ENCODE measurements at places on chromosomes 6 and 20.

DNA sequence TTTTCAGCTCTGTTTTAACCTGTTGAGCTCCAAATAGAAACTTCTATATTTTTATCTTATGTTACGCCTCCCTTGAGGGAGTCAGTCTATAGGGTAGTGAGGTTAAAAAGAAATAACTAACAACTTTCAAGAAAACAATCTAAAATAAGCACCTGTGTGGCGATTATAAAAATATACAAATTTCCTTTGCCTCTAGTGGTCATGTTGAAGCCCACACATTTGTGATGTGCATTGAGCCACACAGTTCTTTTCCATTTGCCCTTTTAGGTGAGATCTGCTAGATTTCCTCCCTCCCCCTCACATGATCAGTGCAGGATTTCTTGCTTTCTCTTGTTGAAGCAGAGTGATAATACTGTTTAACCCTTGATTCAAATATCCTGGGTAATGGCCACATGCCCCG is 84.2 kb downstream of the MYB start:
- DNase-seq = no peak

DNA sequence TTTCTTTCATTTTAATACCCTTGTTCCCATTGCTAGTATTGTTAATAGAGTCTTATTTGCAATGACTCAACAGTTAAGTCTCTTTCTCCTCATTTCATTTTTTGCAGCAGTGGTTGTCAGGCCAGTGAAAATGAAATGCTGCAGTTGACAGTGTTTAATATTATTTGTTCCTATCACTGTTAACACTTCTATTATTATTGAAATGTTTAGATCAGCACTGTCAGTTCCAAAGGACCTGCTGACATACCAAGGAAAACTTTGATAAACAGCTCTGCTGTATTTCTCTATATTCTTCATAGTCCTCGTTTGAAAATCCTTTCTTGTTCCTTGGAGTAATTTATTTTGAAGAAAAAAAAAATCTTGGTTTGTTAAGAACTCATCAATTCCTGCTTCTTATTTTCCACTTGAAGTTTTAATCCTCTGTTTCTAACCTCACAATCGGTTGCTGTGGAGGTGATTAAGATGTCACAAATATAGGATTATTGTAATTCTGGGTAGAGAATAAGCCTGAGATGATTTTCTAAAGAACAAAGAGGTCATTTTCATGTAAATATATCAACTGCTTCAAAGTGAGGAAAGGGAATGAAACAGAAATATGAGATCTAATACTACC is 1065.9 kb upstream of the CITED2 start:
- no peak for DNase-seq

GRCh38 chr6:154478021-154478700 is 32.3 kb downstream of the CNKSR3 start:
- no peak for DNase-seq

- DNase-seq = no peak
Observed at GRCh38 chr6:33024521-33024920, 15.1 kb upstream of the HLA-DOA start.

DNA sequence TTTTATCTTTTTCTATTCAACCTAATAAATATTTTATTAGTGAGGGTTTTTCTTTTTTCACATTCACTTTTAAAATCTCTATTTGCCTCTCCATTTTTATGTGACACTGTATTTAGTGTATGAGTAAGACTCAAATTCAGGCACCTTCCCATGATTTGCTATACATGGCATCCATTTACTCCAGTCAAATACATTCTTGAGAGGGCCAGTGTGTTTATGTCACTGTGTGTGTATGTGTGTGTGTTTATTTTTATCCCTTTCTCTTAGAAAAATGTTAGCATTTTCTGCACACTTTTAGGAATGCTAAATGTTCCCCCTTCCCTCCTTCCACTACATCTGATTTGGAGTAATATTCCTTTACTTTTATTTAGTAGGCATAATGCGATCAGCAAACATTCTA is 290.0 kb downstream of the PACRG start:
- DNase-seq = no peak

DNA sequence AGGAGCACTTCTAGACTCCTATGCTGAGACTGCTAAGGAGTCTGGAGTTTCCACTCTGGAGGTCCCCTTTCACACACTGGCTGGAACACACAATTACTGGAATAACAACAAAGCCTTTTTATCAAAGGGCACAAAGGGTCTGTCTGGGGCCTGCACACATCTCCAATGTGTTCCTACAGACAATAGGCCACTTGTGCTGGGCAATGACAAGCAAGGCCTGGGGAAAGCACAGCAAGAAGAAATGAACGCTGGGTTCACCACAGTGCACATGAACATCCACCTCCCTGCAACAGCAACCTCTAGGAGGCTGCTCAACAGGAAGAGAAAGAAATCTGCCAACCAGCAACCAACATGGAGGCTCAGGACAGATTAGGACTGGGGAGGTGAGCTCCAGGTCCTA is 43.9 kb downstream of the TRPC4AP start:
- no peak for DNase-seq

- DNase-seq = no peak
Observed at GRCh38 chr6:142262231-142262630, 39.6 kb upstream of the ADGRG6 start.

GRCh38 chr20:53767206-53767930 is 173.7 kb upstream of the ZNF217 start:
- DNase-seq = no peak

GRCh38 chr6:17456711-17457110 is 63.3 kb downstream of the CAP2 start:
- no peak for DNase-seq

- no peak for DNase-seq
Observed at GRCh38 chr20:34524426-34524825, 8.2 kb downstream of the DYNLRB1 start.

DNA sequence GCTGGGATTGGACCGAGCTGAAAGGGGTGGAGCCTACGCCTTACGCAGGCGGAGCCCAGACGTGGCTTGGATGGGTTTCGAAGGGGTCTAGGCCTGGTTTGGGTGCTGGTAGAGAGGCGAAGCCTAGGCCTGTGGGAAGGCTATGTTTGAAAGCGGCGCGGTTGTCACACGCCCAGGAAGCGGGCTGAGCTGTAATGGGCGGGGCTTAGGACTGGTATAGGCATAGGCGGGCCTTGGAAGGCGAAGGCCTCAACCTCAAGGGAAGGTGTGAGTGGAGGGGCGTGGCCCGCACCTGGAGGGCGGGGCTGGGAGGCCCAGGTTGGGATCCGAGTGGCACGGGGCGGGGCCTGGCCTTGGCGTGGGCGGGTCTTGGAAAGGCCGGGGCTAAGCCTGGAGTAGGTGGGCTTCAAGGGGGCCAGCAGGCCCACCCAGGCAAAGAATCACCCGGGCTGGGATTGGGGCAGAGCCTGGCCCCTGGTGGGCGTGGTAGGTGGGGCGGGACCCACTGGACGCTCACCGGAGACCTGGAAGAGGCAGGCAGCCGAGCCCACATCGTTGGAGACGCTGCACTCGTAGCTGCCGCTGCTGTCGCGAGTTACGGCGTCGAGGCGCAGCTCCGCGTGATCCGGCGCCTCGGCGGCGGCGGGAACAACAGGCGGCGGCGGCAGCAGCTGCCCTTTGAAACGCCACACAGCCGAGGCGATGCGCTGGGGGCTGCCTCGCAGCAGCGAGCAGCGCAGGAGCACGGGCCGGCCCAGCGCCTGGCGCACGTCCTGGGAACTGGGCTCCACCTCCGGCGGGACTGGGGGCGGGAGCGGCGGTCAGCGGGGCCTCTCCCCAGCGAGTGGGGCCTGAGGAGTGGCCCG is 49.0 kb downstream of the MDGA1 start:
- DNase-seq = peak; percentile 46

DNA sequence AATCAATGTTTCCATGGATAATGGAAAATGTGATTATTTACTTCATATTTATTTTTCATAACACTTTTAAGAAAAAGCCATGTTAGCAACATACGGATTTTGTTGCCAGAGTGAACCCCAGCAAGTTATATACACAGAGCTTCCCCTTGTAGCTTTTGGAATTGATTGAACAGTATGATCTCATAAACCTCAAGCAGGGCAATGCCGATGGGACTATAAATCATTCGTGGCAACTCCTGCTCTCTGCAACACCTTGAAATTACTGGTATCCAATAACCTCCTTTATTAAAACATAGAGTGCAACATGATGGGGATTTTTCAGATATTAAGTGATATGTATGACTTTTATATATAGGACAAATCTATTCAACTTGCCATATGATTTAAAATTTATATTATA is 428.5 kb downstream of the KHDRBS2 start:
- DNase-seq = no peak

- no peak for DNase-seq
Observed at GRCh38 chr6:115120391-115120790, 777.6 kb upstream of the HS3ST5 start.

- DNase-seq = no peak
Observed at GRCh38 chr20:44597930-44598329, 15.6 kb downstream of the PKIG start.

DNA sequence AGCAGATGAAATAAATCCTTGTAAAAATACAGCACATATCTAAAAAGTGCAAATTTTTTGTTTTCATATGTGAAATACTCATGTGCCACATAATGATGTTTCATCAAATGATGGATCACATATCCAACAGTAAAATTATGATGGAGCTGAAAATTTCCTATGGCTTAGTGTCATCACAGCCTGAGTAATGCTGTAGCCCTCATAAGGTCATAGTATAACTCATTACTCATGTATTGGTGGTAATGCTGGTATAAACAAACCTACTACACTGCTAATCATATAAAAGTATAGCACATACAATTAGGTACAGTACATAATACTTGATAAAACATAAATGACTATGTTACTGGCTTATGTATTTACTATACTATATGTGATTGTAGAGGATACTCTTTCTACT is 12.9 kb downstream of the TSPYL1 start:
- no peak for DNase-seq

GRCh38 chr20:34951652-34952051 is 4.0 kb downstream of the GSS start:
- no peak for DNase-seq

- peak; percentile 31 for DNase-seq
Observed at GRCh38 chr6:1893470-1894130, 283.9 kb downstream of the FOXC1 start.

DNA sequence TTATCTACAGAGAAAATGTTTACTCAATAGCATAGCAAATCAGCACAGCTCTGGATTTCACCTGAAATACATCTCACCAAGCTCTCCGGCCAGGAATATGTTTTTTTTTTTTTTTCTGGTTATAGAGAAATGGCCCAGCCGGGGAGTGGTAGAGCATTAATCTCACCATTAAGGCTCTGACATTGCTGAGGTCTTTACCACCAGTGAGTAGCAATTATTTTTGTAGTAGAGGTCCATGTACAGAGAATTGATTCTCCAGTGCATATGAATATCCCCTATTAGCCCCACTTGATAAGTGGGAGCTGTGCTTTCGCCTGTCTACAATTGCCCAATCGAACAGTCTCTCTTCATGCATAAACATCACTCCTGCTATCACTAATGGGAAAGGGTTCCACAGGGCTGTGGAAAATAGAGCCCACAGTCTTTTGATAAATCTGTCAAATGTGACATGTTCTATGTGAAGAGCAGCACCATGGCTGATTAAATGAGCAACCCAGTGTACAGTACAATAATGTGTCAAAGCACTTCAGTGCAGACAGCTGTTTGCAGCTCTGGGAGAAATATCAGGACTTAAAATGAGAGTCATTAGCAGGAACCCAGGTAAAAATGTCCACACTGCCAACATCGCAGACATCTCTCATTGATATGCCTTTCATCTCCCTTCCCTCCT is 227.1 kb upstream of the ID4 start:
- DNase-seq = no peak

DNA sequence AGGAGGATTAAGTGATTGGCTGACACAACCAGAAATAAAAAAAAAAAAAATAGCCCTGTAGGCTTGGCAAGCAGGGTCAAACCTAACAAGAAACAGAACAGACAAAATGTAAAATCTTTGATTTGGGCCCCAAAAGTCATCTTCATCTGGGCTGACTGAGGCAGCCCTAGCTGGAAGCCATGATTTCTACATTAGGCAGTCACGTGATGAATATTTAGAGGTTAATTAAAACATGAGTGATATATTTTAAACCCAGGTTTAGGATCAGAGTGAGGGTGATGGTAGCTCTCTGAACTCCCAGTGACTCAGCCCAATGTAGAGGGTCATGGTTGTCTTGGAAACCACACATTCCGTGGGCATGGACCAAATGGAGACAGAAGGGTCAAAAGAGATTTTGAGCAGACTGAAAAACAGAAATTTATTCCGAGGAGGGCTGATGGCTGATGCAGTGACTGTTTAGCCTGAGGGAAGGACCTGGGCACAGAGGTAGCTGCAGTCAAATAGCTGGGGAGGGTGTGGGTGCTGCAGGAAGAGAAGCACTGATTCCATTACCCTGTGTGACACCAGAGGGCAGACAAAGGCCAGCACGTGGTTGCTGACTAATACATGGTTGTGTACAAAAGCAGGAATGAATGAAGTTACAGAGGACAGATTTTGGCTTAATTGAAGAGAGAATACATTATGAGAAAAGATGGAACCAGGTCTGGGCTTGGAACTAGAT is 573.1 kb upstream of the CHD6 start:
- DNase-seq = no peak

- no peak for DNase-seq
Observed at GRCh38 chr20:46361381-46361780, 45.0 kb downstream of the ELMO2 start.

GRCh38 chr6:163530406-163530805 is 115.9 kb downstream of the QKI start:
- no peak for DNase-seq

GRCh38 chr6:82353848-82354247 is 9.8 kb upstream of the TPBG start:
- no peak for DNase-seq

DNA sequence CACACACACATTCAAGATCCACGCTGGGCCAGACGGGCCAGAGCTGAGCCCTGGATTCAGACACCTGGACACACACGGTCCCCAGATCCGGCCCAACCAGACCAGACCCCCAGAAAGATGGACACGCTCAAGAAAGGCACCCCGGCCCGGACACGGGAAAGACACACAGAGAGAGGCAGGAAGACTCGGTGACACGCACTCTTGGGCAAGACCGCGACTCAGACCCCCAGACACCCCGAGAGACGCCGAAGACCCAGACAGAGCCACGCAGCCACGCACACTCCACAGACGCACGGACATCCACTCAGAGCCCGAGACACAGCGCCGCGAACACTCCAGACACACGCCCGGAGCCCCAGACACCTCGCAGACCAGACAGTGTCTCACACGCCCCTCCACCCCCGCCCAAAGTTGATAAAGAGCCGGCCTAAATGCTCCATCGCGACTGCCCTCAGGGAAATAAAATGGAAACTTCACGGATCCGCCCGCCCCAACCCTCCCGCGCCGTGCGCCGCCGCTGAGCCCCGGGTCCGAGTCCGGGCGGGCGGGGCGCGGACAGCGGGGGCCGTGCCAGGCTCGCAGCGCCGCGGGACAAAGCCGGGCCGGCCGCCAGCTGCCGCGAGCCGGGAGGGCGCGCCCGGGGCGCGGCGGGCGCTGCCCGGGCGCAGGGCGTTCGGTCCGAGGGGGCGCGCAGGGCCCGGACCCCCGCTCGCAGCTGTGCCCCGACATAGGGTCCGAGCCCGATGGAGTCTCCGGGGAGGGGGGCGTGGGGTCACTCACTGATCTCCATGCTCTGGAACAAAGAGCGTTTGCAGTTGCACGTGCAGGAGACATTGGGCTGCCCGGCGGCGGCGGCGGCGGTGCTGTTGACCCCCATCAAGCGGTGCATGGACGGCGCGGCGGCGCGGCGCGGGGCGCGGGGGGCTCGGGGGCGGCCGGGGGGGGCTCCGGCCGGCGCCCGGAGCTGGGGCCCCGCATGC is 831 bp downstream of the PMEPA1 start:
- peak; percentile 35 for DNase-seq

GRCh38 chr6:146351018-146351417 is 192.6 kb upstream of the RAB32 start:
- no peak for DNase-seq
